ENCODE measurements at places on chromosomes 16 and 17. TPM values are rescaled to one million over a fixed set of nuclear protein-coding genes. Genes with fewer than 3 reads are reported as not detected.

- no peaks in the 10 kb centered on the region for H3K4me1 ChIP-seq
- no peak overlapping the region for H3K4me3 ChIP-seq
- H3K36me3 ChIP-seq = no peaks in the 10 kb centered on the region
- no peaks in the 10 kb centered on the region for H3K27me3 ChIP-seq
Measured at GRCh38 chr17:21379080-21379711, 3.0 kb downstream of the KCNJ12 start.

DNA sequence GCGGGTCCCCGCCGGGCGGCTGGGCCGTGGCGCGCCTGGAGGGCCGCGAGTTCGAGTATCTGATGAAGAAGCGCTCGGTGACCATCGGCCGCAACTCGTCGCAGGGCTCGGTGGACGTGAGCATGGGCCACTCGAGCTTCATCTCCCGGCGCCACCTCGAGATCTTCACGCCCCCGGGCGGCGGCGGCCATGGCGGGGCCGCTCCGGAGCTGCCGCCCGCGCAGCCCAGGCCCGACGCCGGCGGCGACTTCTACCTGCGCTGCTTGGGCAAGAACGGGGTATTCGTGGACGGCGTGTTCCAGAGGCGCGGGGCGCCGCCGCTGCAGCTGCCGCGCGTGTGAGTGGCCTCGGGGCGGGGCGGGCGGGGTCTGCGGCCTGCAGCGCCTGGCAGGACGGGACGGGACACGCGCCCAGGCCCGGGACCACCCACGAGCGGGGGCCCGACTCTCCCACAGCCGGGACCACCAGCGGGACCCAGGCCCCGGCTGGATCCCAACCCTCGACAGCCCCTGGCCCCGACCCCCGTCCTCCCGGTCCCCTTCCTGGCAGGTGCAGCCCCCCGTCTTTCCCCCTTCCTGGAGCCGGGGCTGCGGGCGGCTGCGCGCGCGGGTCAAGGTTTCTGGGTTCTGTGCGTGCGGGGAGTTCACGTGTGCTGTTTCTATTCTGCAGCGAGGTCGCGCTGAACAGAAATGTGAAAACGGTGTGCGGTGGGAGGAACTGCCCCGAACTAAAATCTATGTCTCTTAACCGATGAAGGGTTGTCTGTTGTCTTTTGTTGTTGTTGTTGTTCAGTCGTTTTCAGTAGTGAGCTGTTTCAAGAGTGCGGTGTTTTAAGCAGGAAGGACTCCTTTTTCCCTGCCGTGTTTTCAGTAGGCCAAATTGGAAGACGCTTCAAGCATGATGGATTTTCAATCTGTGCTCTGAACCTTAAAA, 705 bp downstream of the FOXK2 start:
- DNase-seq = peak; percentile 31
- H3K27me3 ChIP-seq = no peaks in the 10 kb centered on the region
- H3K36me3 ChIP-seq = no peaks in the 10 kb centered on the region
- H3K4me1 ChIP-seq = peaks cover 13% of the 10 kb centered on the region

GRCh38 chr17:50955667-50956120, 89.5 kb upstream of the TOB1 start:
- H3K36me3 ChIP-seq = no peaks in the 10 kb centered on the region
- no peak for DNase-seq
- H3K4me1 ChIP-seq = peaks cover 2% of the 10 kb centered on the region
- no peaks in the 10 kb centered on the region for H3K27me3 ChIP-seq

- peaks cover 4% of the 10 kb centered on the region for H3K4me1 ChIP-seq
- H3K4me3 ChIP-seq = no peak overlapping the region
- no peaks in the 10 kb centered on the region for H3K27me3 ChIP-seq
- H3K27ac ChIP-seq = no peak overlapping the region
- no peak for DNase-seq
Measured at GRCh38 chr16:82194086-82194485, 24.1 kb upstream of the MPHOSPH6 start.

GRCh38 chr17:35614810-35615209, 27.7 kb downstream of the AP2B1 start:
- no peaks in the 10 kb centered on the region for H3K27me3 ChIP-seq
- no peak overlapping the region for H3K4me3 ChIP-seq
- no peak overlapping the region for H3K27ac ChIP-seq
- H3K4me1 ChIP-seq = no peaks in the 10 kb centered on the region
- peaks cover 8% of the 10 kb centered on the region for H3K36me3 ChIP-seq
- DNase-seq = no peak

DNA sequence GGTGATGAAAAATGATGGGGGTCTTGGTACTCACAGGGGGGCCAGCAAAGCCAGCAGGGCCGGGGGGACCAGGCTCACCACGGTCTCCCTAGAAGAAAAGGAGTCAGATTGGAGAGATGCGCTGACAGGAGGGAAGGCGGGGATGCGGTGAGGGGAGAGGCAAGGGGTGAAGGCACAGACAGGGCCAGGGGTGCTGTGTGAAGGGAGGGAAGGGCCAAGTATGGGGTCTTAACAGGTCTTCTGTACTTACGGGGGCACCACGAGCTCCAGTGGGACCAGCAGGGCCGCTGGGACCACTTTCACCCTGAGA, 11.2 kb downstream of the COL1A1 start:
- peaks cover 83% of the 10 kb centered on the region for H3K36me3 ChIP-seq
- H3K27ac ChIP-seq = no peak overlapping the region
- no peak overlapping the region for H3K4me3 ChIP-seq
- no peaks in the 10 kb centered on the region for H3K27me3 ChIP-seq
- no peak for DNase-seq

- H3K27me3 ChIP-seq = no peaks in the 10 kb centered on the region
- no peak for DNase-seq
- no peak overlapping the region for H3K4me3 ChIP-seq
- no peak overlapping the region for H3K27ac ChIP-seq
Measured at GRCh38 chr16:17830651-17831050, 359.9 kb upstream of the XYLT1 start.

Gene KNOP1
- 14.7 TPM for total RNA-seq

All from lung (tissue), 17 donors.